MM.1S (cell line): ENCODE measurements at places on chromosomes 5 and 9.

DNA sequence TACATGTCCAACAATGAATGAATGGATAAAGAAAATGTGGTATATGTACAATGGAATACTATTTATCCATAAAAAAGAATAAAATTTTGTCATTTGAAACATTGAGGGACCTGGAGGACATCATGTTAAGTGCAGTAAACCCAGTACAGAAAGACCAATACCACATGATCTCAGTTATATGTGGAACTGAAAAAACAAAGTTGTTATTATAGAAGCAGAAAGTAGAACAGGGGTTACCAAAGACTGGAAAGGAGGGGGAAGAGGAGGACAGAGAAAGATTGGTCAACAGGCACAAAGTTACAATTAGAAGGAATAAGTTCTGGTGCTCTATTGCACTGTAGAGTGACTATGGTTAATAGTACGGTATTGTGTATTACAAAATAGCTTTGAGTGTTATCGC lies 233.8 kb downstream of the SEMA6A start:
- no peak for DNase-seq

DNA sequence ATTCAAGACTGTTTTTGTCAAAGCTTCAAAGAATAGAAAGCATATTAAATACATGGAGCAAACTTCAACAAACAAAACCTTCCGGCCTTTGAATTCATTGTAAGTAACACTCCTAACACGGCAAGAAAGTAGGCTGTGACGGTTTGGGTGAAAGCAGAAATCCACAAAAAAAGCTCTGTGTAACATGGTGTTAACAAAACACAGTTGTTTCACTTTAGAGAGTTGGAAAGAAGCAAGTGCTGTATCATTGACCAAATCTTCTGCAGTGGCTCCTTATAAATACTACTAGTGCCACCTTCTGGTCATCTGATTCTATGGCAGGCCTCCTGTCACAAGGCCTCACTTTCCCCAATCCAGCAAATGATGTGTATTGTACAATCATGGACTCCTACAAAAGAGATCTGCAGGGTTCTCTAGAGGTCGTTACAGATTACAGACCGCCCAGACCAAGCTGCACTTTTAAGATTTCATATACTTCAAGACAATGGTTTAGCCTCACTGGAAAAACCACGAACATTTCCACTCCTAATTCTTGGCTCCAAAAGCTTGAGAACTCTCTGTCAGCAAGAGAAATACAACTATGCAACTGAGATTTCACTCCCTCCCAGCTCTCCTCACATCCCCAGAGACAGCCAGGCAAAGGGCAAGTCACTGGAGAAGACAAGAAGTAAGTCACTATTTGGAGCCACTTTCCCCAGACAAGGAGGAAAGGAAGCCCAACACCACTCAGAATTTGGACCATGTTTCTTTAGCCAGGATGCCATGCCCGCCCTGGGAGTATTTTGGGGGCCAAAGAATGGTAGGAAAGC lies 196.2 kb downstream of the DTWD2 start:
- peak; percentile 78 for DNase-seq

DNA sequence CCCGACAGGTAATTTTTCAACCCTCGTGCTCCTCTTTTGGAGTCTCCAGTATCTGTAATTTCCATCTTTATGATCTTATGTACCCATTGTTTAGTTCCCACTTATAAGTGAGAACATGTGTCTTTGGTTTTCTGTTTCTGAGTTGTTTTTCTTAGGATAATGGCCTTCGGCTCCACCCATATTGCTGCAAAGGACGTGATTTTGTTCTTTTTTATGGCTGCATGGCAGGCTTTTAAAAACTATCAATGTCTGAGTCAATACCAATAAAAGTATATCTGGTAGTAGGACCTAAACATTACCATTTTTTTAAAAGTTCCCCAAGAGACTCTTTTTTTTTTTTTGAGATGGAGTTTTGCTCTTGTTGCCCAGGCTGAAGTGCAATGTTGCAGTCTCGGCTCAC lies 3.9 kb upstream of the SLC26A2 start:
- no peak for DNase-seq

- no peak for DNase-seq
Observed at GRCh38 chr9:114047717-114048116, 30.4 kb downstream of the AMBP start.
